Stimulated activated CD4-positive, alpha-beta T cell treated with anti-CD3 and anti-CD28 coated beads, Interleukin-1b, Interleukin-23, amount 100 ng/mL, for 1 hour (primary cell): ENCODE measurements at places on chromosomes 4 and X.

DNA sequence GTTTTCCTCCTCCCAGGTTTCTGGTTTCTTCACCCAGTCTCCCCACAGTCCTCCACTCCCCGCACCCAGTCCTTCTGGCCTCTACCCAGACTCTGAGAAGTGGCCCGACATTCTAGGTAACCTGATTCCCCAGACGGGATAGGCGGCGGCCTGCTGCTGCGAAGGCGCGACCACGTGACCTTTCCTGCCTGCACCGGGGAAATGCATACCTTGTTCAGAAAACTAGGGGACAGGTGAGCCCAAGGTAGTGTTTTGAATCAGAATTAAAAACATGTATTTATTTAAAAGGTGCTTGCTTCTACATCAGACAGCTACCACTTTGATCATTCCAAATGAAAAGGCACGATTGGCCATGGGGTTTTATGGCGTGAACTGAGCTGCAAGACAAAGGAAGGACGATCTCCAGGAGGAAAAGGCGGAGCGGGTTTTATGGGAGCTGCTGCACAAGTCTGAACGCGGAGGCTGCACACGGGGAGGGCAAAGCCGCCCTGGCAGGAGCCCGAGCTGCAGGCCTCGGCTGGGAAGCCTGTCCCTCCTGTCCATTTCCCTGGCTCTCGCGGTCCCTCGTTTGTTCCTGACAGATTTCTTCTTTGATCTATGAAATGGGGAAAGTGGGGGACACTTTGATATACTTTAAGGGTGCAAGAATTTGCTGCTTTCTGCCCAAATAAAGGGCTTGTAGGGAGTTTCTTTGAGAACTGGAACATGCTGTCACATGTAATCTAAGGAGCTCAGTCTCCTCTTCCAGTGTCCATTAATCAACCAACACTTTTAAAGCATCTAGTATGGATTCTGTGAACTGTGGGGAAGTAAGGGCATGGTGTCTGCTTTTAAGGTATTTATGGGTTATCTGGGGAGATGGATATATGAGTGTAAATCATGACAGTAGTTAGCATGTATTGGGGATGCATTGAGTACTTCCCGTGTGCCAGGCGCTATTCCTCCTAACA is 150.9 kb downstream of the SPRY1 start:
- no peak for DNase-seq

- DNase-seq: no peak
Measured at GRCh38 chr4:79341893-79342653, 16.2 kb upstream of the NAA11 start.

- no peak for DNase-seq
Measured at GRCh38 chrX:18956303-18957032, 27.4 kb downstream of the PHKA2 start.

GRCh38 chr4:120918788-120919187 is 3.7 kb downstream of the PRDM5 start:
- no peak for DNase-seq

DNA sequence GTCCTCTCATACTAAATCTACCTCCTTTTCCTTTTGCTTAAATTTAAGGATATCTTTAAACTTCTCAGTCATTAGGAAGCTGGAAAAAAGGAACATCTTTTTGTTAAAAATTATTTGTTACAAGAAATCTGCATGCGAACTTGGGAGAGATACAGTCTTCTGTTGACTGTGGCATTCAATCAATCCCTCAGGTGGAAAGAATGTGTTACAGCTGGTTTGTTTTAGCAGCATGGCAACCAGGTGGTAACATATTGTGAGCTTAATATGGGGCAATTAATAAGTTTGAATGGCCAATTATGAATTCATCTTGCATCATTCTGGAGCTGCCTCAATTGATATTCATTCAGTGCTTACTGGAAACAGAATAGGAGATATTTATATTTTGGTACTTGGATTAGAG is 135.0 kb downstream of the GC start:
- DNase-seq: no peak

- no peak for DNase-seq
Measured at GRCh38 chr4:1226144-1226481, 22.8 kb downstream of the CTBP1 start.

DNA sequence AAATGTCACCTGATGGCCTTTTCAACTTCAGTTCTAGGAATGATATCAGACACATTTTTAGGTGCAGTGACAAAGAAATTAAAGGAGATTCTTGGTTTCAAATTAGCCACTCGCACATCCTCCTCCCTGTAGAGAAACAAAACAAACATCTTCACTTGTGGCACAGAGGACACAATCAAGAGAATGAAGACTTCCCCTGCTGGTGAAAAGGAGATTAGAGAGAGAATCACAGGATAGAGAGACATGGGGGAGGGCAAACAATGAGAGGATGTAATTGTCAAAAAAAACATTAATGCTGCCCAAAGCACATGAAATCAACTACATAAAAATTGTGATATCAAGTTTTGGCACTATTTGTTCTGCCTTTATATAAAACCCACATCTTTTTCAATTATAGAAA is 34.5 kb downstream of the ACE2 start:
- no peak for DNase-seq
